Stimulated activated CD8-positive, alpha-beta memory T cell treated with anti-CD3 and anti-CD28 coated beads, Interleukin-15, amount 100 ng/mL, for 24 hours (primary cell): ENCODE measurements at places on chromosomes 1 and 21.

DNA sequence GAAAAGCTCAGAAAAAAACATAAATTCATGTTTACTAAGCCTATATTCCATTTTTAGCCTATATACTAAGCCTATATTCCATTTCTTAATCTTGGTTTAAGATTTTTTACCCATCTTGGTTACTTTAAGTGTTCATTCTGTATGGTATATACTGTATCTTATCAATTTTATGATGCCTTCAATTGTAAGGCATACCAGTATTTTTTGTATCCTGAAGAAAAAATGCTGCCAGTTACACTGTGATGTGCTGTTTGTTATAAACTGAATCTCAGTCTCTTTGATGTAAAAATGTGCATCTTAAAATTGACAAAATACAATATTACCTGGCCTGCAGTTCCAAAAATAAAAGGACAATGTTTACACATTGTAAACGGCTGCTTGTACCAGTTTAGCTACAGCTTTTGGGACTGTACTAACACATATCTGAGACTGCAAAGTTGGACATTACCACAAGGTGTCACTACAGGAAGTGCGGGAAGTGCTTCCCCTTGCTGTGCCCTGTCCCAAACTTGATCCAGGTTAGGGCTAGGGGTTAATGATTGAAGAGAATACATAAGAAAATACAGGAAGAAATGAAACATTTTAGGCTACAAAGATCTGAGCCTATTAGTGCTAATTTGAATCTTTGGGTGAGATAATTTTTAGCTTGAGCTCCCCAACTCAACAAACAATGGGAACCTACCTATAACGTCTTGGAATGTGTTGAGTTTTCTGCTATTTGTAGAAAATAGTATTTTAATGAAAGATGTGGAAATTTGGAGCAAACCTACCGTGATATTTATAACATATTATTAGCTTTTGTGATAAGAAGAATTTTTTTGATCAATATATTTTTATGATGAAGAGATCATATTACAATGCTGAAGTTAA is 108.9 kb downstream of the LBR start:
- no peak for DNase-seq

- no peak for DNase-seq
These were observed 50.8 kb upstream of the KCNJ6 start for GRCh38 chr21:37967036-37967435.

- no peak for DNase-seq
These were observed 10.8 kb upstream of the SMAP2 start for GRCh38 chr1:40362699-40363098.

DNA sequence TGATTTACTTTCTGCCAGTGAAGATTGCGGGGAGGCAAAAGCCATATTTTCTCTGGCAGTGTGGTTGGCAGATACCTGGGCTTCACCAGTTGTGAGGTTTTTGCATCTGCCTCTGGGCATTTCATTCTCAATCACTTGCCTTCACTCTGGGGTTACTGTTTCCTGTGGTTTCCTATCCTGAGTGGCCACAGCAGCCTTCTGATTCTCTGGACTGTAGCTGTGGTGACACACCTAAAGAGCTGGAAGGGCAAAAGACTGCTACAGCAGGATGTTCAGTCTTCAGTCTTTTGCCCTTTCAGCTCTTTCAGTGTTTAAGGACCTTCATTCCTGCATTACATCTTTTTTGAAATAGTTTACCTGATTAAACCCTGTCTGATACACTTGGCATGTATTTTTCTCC is 50.5 kb upstream of the GPR52 start:
- no peak for DNase-seq
